ENCODE measurements at places on chromosomes 6 and 20. TPM values are rescaled to one million over a fixed set of nuclear protein-coding genes. Genes with fewer than 3 reads are reported as not detected.

WFDC8 gene
- total RNA-seq: not detected

DEFB124 gene
- not detected for total RNA-seq

SLC17A9 gene
- total RNA-seq: not detected

EYS gene
- total RNA-seq: 0.81 TPM

SLC16A10 gene
- total RNA-seq: 0.41 TPM

FERMT1 gene
- 7.0 TPM for total RNA-seq

SCUBE3 gene
- total RNA-seq: 0.88 TPM

SDC4 gene
- 42.4 TPM for total RNA-seq

TRIM31 gene
- total RNA-seq: not detected

RIN2 gene
- total RNA-seq: 22.4 TPM

BTN1A1 gene
- not detected for total RNA-seq

LAMA4 gene
- 11.5 TPM for total RNA-seq

FILIP1 gene
- 0.29 TPM for total RNA-seq

TSBP1 gene
- total RNA-seq: not detected

HLA-DQB1 gene
- not detected for total RNA-seq

SKIC2 gene
- 29.9 TPM for total RNA-seq

NANP gene
- 14.7 TPM for total RNA-seq

CFAP206 gene
- total RNA-seq: 0.43 TPM

ZSCAN9 gene
- total RNA-seq: 14.0 TPM

SSR1 gene
- 110 TPM for total RNA-seq

MUC22 gene
- not detected for total RNA-seq

ZNF512B gene
- 16.8 TPM for total RNA-seq

ZNF311 gene
- 1.2 TPM for total RNA-seq

CCR6 gene
- total RNA-seq: not detected

KIF25 gene
- not detected for total RNA-seq

COX4I2 gene
- total RNA-seq: not detected

FHL5 gene
- total RNA-seq: not detected

NNAT gene
- not detected for total RNA-seq

SCRT2 gene
- total RNA-seq: not detected

All from A172 (cell line).